Stimulated activated CD4-positive, alpha-beta T cell treated with anti-CD3 and anti-CD28 coated beads, Interleukin-4, amount 100 ng/mL, for 24 hours (primary cell): ENCODE measurements at places on chromosomes 16 and 17.

- DNase-seq: no peak
Observed at GRCh38 chr17:73616120-73616872, 27.9 kb downstream of the SDK2 start.

- DNase-seq: no peak
Observed at GRCh38 chr17:76492123-76492988, 8.9 kb downstream of the RHBDF2 start.

- DNase-seq: no peak
Observed at GRCh38 chr17:29569245-29569950, 897 bp downstream of the TP53I13 start.

- no peak for DNase-seq
Observed at GRCh38 chr17:216625-217024, 35.2 kb upstream of the DOC2B start.

DNA sequence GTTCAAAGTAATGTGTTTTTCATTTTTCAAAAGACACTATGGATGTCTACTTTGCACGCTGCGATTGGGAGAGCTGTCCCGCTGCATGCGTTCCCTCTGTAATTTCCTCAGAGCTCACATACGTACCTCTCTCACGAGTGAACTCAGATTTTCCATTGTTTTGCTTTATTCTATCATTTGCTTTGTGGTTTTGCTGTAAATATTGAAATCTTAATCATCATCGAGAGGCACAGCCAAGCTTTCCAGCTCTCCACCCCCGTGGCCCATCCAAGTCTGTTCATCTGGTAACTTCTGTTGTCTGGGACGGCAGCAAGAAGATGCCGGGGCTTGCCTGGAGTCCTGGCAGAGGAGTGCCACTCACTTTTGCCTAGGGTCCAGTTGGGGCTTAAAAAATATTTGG, 21.1 kb downstream of the TMC6 start:
- DNase-seq: no peak

- peak; percentile 42 for DNase-seq
Observed at GRCh38 chr16:67177743-67178699, 5.7 kb downstream of the MATCAP1 start.

DNA sequence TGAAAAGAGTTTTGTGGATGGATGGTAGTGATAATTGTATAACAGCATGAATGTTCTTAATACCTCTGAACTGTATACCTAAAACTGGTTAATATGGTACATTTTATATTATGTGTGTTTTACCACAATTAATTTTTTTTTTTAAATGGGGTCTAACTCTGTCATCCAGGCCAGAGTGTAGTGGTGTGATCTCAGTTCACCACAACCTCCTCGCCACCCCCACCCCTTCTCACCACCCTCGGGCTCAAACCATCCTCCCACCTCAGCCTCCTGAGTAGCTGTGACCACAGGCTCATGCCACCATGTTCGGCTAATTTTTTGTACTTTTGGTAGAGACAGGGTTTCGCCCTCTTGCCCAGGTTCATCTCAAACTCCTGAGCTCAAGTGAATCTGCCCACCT, 123.2 kb downstream of the CDRT15L2 start:
- no peak for DNase-seq

- DNase-seq: no peak
Observed at GRCh38 chr16:2985462-2985861, 5.2 kb upstream of the PKMYT1 start.

- no peak for DNase-seq
Observed at GRCh38 chr17:28972437-28972836, 21.1 kb upstream of the PHF12 start.

GRCh38 chr17:29533976-29534375, 32.9 kb downstream of the ABHD15 start:
- no peak for DNase-seq

- DNase-seq: no peak
Observed at GRCh38 chr16:76956841-76957240, 234.1 kb upstream of the MON1B start.

- peak; percentile 47 for DNase-seq
Observed at GRCh38 chr16:21277927-21278706, at the start of gene CRYM. Gene CRYM (minus strand): TSS chr16:21278290. CDS start chr16:21278251, 39 bp downstream.

DNA sequence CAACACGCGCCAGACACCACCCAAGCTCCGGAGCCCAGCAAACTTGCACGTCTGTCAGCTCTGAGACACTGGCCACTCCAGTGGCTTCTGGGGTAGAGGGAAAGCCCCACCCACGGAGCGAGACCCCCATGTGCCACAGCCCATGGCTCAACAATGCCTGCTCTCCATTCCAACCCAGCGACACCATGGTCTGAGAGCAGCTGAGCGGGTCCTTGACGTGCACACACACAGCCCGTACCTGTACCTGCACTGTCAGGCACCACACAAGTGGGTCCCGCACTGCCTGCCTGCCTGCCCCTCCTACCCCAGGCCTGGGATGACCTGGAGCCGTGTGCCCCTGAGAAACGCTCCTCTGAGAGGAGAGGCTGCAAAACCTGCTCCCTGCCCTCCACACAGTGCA, 77.0 kb downstream of the ZNF778 start:
- no peak for DNase-seq

GRCh38 chr17:62085511-62086408, 20.7 kb upstream of the MED13 start:
- DNase-seq: no peak

DNA sequence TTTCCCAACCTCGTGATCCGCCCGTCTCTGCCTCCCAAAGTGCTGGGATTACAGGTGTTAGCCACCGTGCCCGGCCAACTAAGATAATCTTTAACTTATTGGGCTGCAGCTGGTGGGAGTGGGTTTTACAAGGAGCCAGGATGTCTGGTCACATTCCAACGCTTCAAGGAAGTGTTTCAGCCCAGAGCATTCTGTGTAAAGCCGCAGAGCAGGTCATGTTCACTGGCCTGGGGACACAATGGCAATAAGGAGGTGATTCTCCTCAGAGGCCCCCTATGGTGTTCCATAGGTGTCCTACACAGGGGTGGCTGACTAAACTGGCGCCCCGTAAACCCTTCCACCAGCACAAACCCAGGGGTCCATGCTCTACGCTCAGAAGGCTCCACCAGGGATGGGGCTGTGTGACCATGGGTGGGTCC, 1.2 kb downstream of the QPRT start:
- DNase-seq: no peak

DNA sequence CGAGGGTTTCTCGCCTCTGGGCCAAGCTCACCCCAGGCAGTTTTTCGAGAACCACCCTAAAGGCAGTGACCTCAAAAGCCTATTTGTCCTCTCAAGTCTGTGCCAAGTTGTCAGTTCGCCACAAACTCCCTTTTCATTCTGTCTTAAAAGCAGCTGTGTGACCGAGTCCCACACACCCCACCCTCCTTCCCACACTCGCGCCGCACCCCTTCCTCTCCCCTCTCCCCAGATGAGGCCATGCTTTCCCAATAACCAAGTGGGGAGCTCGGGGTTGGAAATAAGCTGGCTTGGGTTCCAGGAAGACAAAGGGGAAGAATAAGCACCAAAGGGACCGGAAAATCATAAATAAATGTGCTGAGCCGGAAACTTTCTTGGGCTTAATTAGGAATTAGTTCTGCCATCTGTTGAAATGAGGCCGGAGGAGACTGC, 36.7 kb downstream of the GRIN2C start:
- no peak for DNase-seq

DNA sequence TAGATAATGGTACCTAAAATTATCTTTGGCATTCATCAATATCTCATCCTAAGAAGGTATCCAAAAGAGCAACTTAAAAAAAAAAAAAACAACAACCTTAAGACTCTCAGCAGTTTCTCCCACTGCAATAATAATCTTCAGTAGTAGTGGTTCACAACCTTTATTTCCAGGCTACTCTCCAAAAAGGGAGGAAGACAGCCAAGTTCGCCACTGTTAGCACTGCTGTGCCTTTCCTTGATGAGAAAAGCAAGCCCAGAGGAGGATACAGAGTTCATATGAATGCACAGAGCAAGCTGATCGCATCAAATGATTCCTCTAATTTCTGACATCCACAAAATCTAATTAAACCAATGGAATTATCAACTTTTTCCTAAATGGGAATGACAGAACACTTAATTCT, 199.4 kb downstream of the AATF start:
- no peak for DNase-seq

GRCh38 chr17:75998327-75998795, 2.3 kb upstream of the CDK3 start:
- no peak for DNase-seq

- no peak for DNase-seq
Observed at GRCh38 chr17:43958748-43959352, 5.1 kb upstream of the PYY start.

DNA sequence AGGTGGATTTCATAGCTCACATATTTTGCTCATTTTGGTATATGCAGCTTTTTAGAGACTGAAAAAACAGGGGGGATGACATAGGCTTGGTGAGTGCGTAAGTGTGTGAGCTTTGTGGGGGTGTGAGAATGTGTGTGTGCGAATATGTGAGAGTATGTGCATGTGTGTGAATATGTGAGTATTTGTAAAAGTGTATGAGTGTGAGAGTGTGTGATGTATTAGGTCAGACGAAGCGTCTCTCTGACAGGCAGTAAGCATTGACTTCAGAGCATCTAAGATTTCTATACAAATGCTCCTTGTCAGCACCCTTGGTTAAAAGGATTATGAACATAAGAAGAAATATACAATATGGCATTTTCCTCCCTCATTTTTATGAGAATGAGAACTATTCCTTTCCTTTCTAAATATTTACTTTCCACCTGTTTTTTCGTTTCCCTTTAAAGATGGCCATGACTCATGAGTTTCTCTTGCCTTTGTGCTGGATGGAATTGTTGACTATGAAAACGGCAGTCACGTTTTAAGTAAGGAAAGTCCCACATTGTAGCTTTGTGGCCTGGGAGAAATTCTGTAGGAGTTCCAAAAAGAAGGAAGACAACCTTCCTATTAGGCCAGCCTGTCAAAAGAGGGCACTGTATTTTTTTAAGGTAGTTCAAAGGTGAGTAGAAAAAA, 276.4 kb downstream of the FOXL1 start:
- DNase-seq: no peak

GRCh38 chr16:70157477-70158260, 15.9 kb upstream of the CLEC18C start:
- DNase-seq: no peak
